CD4-positive, alpha-beta T cell treated with Interferon gamma for 1 hour (primary cell): ENCODE measurements at places on chromosomes 7 and 10.

GRCh38 chr7:17598846-17599245 is 300.4 kb downstream of the AHR start:
- DNase-seq, result no peak

GRCh38 chr10:75441196-75441595 is 9.8 kb downstream of the LRMDA start:
- DNase-seq, result no peak

DNA sequence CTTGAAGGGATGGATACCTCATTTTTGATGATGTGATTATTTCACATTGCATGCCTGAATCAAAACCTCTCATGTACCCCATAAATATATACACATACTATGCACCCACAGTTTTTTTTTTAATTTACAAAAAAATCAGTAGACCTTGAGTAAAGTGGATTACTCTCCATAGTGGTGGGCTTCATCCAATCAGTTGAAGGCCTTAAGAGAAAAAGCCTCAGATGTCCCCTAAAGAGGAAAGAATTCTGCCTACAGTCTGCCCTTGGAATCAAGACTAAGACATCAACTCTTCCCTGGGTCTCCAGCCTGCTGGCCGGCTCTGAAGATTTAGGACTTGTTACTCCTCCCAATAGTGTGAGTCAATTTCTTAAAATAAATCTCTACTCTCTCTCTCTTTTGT is 1.1 kb downstream of the AZGP1 start:
- no peak for DNase-seq

- no peak for DNase-seq
These were observed 116.6 kb downstream of the NKX6-2 start for GRCh38 chr10:132669208-132669861.

DNA sequence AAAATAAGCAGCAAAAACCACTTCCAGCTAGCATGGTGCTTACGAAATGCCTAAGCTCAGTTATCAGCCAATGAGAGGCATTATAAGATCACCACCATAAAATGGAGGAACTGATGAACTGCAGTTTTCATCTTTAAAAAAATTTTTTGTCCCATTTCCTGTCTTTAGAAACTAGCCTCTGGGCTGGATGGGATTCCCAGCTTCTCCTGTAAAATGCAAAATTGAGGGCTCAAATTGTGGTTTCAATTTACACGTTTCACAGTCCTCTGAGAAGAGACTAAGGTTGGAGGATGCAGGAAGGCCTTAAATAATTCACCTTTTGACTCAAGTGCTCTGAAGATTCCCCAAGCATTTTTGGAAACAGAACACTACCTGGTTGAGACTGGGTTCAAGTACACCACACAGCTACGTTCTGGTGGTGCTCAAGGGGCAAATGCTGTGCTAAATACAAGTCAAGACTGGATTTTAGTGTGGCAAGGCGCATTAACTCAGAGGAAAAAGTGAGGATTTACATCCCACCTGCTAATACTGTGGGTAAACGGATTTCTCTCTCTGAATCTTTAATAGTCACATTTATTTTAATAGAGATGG is 951 bp downstream of the ZNF25 start:
- DNase-seq, result no peak

- DNase-seq, result no peak
These were observed 292.4 kb upstream of the NFE2L3 start for GRCh38 chr7:25859412-25860274.

DNA sequence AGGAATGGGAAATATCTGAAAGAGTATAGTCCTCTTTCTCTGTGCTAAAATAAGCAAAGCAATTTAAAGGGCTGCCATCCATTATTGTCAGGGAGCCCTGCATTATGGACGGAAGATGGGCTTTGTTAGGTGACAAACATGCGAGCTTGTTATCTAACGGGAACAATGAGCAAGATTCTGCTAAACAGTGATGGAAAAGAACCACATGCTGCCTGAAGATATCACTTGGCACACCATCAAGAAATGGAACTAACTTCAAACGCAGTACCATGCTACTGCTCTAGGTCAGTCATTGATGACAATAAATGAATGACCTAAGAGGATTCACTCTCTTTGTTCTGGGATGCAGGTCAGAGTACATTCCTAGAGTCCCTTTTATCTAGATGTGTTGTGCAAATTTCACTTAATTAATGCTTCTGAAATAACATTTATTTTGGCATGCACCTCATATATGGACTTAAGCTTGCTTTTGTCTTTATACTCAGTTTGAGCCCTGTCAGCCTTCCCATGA is 175.7 kb upstream of the PTN start:
- no peak for DNase-seq

DNA sequence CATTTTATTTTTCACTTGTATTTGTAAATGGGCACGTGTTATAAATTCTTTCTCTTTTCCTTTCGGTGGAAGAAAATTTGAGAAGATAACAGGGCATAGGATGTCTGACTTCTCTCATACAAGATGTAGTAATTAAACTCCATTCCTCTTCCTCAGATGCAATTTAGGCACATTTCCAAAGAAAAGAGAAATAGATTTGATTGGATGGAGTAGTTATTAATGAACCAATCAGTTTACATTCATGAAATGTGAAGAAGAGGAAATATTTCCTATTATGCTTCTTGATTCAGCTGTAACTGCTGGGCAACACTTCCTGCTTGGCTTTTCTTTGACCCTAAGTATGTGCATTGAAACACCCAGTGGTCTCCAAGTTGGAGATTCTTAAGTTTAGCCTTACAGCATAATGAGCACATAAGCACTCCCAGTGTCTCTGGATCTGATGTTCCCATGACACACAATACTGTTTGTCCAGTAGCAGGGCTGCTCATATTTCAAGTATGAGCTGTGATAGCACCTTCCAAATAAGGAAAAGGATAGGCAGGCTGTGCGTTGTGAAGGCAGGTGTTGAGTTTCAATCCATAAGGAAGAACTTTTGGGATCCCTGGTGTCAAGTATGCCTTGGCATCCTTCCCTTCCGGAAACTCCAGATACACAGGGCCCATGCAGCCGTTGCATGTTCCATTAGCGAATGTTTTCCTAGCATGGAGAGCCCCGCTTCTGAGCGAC is 33.4 kb upstream of the COBL start:
- no peak for DNase-seq

DNA sequence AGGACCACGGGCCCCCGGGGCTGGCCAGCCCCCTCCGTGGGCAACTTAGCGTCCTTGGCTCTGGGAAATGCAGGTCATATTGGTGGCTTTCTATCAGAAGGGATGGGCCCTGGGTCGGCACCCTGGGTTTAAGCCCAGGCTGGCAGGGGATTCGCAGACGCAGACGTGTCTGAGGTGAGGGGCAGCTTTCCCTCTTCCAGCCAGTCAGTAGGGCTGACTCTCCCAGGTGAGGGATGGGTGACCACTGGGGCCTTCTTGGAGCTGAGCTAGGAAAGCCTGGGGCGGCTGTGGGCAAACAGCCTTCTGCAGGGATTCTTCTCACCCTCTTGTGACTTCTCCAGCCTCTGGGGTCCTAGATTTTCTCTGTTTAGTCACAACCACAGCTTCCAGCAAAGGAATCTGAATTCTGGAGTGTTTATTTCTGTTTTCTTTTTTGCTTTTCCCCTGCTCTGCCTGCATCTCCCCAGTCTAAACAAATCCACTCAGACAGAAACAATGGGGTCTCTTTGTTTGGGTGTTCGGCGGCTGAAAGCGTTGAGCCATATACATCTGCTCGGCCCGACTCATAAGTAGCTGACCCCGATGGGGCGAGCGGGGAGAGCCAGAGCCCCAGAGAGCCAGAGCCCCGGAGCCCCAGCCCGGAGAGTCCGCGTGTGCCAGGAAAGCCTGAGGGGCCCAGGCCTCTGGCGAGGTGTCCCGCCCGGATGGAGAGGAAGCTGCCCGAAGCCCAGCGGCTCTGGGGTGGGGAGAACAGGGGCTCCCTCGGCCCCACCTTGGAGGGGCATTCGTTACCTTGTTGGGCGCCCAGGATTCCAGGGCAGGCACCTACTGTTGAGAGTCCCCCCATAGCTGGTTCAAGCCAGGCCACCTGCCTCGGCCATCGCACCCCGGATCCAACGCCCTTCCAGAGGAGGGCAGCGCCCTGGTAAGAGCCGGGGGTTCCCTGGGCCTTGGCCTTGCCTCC is 2.0 kb downstream of the MNX1 start:
- DNase-seq, result no peak

DNA sequence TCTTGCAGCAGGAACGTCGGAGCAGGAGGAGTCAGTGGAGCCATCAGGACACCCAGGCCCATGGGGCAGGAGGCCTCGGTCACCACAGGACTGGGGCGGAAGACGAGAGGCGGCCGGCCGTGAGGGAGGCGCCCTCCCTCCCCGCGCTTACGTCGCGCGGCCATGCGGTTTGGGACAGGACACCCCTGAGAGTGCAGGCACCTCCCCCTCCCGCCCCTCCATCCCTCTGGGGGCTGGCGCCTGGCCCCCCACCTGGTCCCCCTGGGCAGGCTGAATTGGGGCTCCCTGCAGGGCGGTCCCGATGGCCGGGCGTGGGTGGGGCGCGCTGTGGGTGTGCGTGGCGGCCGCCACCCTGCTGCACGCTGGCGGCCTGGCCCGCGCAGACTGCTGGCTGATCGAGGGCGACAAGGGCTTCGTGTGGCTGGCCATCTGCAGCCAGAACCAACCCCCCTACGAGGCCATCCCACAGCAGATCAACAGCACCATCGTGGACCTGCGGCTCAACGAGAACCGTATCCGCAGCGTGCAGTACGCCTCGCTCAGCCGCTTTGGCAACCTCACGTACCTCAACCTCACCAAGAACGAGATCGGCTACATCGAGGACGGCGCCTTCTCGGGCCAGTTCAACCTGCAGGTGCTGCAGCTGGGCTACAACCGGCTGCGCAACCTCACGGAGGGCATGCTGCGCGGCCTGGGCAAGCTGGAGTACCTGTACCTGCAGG is 74.4 kb downstream of the ELFN1 start:
- DNase-seq, result no peak

DNA sequence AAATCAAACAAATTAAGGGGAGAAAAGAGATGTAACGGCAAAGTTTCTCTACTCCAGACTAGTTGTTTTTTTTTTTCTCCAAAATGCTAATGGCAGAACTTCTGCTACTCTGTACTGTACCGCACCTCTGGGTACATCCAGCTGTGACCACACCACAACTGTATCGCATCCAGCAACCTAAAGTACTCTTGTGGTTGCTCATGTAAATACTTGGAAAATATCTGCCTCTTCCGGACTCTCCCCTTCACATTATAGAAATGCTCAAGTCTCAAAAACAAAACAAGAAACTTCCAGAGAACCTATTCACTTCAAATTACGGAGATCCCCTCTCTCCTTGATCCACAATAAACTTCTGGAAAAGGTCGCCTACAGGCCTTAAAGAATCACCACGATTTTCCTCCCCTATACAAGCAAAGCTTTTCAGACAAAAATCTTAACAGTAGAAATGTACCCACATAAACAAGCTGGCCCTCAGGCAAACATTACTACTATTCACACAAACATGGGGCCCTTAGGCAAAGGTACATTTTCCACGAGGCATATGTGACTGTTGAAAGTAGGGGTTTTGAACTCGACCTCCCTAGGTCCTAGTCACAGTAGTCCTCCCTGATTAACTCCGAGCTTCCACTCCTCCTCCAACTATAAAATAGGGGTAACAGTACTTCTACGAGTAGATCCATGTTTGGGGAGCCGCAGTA is 222.9 kb upstream of the MKLN1 start:
- DNase-seq, result no peak

DNA sequence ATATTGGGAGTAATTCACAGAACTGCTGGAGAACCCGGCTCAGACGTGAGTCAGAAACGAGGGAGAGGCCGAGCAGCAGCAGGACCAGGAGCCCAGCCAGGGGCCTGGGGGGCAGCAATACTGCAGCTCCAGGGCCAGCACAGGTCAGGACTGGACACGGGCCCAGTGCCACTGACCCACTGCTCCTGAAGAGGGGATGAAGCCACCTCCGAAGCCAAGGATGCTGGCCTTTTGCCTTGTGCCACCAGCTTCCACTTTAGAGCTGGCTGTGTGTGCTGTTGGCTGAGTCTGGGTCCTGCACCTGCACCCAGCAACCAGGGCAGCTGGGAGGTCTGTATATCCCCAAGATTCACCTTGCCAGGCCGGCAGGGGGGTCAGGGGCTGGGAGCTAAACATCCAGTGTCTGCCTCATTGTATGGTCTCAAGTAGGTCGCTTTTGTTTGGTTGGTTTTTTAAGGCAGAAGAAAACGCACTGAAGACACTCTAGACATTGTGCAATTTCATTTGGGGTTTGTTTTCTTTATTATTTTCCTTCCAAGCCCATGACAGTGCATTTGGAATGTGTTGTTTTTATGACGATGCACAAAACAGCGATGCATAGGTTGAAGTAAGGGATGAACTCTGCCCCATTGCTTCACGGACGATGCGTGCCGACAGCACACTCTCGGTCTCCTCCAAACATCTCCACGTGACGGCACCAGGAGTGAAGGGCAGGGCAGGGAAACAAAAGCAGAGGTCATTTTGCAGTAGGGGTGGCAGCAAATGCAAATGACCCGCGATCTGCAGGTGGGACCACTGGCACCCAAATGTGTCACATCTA is 27.7 kb upstream of the INSIG1 start:
- no peak for DNase-seq

DNA sequence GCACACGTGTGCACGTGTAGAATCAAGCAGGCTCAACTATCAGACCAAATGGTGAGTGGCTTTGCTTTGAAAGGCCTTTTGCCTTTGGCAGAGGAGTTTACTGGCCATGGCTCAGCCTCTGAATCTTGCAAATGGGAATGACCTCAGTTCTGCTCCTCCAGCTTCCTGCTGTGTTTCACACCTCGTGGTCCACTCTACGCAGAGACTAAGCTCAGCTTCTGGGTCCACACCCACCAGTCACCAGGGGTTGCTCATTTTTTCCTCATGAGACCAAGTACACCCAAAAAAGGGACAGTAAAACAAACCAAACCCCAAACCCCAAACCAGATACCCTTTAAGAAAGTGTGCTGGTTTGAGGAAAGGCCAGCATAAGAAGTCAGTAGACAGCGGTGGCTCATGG is 236.4 kb downstream of the DNAJB6 start:
- no peak for DNase-seq

GRCh38 chr7:94511718-94512117 is 2.1 kb downstream of the CASD1 start:
- no peak for DNase-seq

- DNase-seq, result no peak
These were observed 48.8 kb downstream of the BZW2 start for GRCh38 chr7:16694806-16695205.

- no peak for DNase-seq
These were observed 40.7 kb upstream of the FMC1 start for GRCh38 chr7:139300390-139300789.

DNA sequence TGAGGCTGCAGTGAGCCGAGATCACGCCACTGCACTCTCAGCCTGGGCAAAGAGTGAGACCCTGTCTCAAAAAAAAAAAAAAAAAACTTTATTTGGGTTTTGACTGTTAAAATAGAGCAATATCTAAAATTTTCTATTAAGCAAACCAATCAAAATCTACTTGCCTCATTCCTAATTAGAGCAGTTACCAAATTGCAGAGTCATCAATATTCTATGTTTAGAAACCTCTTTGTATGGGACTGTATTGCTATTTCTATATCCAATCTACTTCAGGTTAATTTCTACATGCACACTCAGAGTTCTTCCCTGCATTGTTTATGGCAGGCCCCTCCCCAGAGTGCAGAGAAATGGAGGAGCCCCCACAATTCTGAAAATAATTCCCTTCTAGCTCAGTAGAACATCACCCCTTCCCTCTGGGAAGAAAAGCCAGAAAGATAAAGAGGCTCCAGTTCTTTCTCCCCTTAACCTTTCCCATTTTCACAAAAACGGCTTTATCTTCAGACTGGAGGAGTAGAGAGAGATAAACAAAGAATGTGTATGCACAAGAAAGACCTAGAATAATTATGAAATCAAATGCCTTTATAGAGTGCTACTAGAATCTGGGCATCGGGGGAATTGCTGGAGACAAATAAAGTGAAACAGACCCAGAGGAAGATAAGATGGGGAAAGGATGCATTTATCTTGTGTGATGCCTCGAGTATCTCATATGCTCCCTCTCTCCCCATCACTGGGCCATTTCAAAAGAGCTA is 17.9 kb downstream of the SCRN1 start:
- DNase-seq, result no peak
